Fibroblast of lung (primary cell): ENCODE measurements at places on chromosomes 4 and X. TPM values are rescaled to one million over a fixed set of nuclear protein-coding genes. Genes with fewer than 3 reads are reported as not detected.
A peak's percentile ranks its signal among the peaks of the same experiment; 100 is the strongest.

BMP3 gene
- 0.17 TPM in 1 of 2 replicates, not detected in the other for total RNA-seq

HTN3 gene
- total RNA-seq = not detected in 2 replicates

PPM1K gene
- total RNA-seq = 10.0 and 18.0 TPM in 2 replicates

TMEM185A gene
- total RNA-seq = 14.1 and 17.3 TPM in 2 replicates

ADGRL3 gene
- total RNA-seq = under 0.01 and 0.26 TPM in 2 replicates

- DNase-seq = peak; percentile 76
- peaks cover 29% of the 10 kb centered on the region for H3K36me3 ChIP-seq
Observed at GRCh38 chr4:128854433-128854832, 44.9 kb downstream of the JADE1 start.

GRCh38 chrX:15055146-15055930 is 182.1 kb downstream of the MOSPD2 start:
- no peaks in the 10 kb centered on the region for H3K27me3 ChIP-seq
- no peaks in the 10 kb centered on the region for H3K36me3 ChIP-seq
- no peaks in the 10 kb centered on the region for H3K4me1 ChIP-seq
- no peak overlapping the region for H3K4me3 ChIP-seq
- no peak overlapping the region for H3K27ac ChIP-seq
- peak; percentile 57 for DNase-seq

- no peaks in the 10 kb centered on the region for H3K36me3 ChIP-seq
- H3K4me3 ChIP-seq = no peak overlapping the region
- no peaks in the 10 kb centered on the region for H3K4me1 ChIP-seq
- no peak overlapping the region for H3K27ac ChIP-seq
- H3K27me3 ChIP-seq = no peaks in the 10 kb centered on the region
Observed at GRCh38 chr4:140790765-140791164, 34.6 kb upstream of the TBC1D9 start.

DNA sequence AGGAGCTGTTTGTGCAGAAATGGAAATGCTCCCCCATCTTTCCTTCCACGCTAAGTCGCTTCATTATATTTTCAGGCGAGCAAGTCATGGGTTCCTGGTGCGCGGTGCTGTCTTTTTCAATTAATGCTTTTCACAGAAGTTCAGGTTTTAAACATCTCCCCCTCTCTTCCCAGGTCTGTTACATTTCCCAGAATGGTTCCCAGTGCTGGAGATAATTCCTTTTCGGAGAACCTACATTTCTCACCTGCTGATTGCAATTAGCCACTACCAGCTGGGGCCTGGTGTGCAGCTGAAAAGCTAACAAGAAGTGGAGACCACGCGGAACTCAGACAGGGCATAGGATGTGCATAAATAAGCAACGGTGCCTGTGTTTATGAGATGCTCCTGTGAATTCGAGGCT is 217.8 kb downstream of the MID1IP1 start:
- no peak overlapping the region for H3K27ac ChIP-seq
- DNase-seq = no peak
- no peaks in the 10 kb centered on the region for H3K4me1 ChIP-seq
- no peaks in the 10 kb centered on the region for H3K36me3 ChIP-seq
- H3K27me3 ChIP-seq = no peaks in the 10 kb centered on the region
- no peak overlapping the region for H3K4me3 ChIP-seq

DNA sequence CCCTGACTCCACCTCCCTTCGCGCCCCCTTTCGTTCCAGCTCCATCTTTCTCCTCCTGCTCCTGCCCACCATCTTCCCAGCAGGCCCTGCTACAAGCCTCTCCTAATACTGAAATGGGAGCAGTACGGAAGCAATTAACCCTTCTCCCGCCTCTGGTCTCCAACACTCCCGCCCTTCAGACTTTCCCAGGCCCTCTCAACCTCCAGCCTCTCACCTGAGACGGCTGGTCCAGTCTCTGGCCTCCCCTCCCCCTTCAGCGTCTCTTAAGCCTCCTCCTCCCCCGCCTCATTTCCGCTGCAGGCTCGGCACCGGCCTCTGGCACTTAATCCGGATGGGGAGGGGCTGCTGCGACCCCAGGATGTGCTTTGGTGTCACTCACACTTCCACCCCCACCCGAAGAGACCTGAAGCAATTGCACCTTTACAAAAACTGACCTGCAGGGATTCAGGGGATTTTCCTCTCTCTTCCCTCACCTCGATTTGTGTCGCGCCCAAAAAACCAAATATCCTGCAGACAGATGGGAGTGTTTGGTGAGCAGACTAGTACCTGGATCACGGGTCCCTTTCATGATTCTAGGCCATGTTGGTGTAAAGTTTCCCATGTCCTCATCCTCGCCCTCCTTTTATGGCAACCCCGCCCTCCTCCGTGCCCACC is 657 bp downstream of the TCEAL8 start:
- peak overlapping the region; percentile 79 for H3K4me3 ChIP-seq
- peak overlapping the region; percentile 65 for H3K27ac ChIP-seq
- H3K4me1 ChIP-seq = no peaks in the 10 kb centered on the region
- DNase-seq = peak; percentile 34
- no peaks in the 10 kb centered on the region for H3K27me3 ChIP-seq

DNA sequence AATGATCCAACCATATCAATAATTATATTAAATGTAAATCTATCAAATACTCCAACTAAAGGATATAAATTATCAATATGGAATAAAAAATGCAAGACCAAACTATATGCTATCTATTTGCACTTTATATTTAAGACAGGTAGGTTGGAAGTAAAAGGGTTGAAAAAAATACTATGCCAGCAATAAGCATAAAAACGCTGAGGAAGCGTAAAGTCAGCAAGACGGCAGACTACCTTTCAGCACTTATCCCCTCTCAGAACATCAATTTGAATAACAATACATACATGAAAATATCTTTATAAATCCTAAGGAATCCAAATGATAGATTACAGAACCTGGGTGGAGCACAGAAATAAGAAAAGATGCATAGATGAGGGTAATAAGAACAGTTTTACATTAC is 14.0 kb upstream of the GABRA3 start:
- H3K36me3 ChIP-seq = no peaks in the 10 kb centered on the region
- no peak overlapping the region for H3K4me3 ChIP-seq
- DNase-seq = no peak
- H3K27me3 ChIP-seq = no peaks in the 10 kb centered on the region
- no peaks in the 10 kb centered on the region for H3K4me1 ChIP-seq

DNA sequence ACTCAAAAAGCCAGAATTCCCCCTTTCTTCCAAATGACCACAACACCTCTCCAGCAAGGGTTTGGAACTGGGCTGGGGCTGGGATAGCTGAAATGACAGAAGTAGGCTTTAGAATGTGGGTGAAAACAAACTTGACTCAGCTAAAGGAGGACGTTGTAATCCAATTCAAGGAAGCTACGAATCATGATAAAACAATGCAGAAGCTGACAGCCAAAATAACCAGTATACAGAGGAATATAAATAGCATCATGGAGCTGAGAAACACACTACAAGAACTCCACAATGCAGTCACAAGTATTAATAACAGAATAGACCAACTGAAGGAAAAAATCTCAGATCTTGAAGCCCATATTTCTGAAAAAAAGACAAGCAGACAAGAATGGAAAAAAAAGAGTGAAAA is 95.8 kb upstream of the TET2 start:
- no peak overlapping the region for H3K27ac ChIP-seq
- no peaks in the 10 kb centered on the region for H3K4me1 ChIP-seq
- no peaks in the 10 kb centered on the region for H3K36me3 ChIP-seq
- H3K4me3 ChIP-seq = no peak overlapping the region
- no peaks in the 10 kb centered on the region for H3K27me3 ChIP-seq
- peak; percentile 43 for DNase-seq
